ENCODE measurements at places on chromosomes 7 and 10.

DNA sequence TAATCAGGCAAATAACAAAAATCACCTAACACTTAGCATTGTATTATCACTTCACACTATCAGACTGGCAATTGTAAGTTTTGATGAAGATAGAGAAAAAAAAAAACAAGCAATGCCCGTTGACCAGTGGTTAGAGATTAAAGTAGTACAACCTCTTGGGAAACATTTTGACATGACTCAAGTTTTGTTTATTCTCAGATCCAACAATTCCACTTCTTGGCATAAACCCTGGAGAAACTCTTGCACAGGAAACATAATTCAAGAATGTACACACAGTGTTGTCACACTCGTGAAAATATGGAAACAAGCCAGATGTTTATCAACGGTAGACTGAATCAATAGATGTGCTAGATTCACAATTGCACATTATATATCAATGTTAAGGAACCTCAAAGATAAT is 37.2 kb downstream of the FRMD4A start:
- DNase-seq, result no peak

DNA sequence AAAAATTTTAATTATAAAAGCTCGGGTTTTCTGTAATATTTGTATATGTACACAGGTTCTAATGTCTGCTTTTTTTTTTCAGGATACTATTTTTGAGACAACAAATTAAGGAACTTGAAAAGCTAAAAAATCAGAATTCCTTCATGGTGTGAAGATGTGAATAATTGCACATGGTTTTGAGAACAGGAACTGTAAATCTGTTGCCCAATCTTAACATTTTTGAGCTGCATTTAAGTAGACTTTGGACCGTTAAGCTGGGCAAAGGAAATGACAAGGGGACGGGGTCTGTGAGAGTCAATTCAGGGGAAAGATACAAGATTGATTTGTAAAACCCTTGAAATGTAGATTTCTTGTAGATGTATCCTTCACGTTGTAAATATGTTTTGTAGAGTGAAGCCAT is 57.9 kb upstream of the BAMBI start:
- DNase-seq, result no peak

DNA sequence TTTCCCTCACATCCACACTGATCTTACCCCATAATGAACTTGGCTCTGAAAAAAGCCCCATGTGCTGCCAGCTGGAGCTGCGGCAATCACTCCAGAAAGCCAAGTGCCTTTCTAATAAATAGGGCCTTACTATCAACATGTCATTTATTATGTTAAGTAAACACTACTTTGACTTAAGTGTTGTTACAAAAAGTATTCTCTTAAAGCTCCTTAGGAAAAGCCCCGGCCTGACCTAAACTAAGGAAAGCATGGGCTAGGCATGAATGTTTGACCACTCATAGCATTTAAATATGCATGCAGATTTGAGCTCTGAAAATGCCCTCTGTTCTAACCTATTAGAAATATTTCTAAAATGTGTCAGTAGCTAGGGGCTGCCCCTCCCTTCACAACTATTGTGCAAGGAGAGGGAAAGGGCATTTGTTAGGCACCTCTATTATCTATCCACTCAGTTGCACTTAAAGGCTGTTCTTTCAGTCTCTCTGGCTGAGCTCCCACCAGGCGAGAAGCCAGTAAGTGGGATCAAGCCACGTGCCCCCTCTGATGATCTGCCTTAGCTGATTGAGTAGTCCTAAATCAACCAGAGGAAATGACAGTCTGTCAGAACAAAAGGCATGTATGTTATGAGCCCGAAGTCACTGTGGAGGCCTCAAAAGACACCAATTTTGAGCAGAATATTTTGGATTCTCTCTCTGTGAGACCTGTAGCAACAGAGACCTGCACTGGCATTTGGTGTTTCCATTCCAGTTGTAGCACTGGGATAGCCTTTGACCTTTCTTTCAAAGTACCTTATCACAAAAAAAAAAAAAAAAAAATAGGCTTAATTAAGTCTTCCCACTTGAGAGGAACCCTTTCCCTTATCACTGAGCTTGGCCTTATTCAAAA is 77.1 kb downstream of the ITGB8 start:
- no peak for DNase-seq

GRCh38 chr7:1085910-1086421 is 1.9 kb upstream of the GPER1 start:
- no peak for DNase-seq

DNA sequence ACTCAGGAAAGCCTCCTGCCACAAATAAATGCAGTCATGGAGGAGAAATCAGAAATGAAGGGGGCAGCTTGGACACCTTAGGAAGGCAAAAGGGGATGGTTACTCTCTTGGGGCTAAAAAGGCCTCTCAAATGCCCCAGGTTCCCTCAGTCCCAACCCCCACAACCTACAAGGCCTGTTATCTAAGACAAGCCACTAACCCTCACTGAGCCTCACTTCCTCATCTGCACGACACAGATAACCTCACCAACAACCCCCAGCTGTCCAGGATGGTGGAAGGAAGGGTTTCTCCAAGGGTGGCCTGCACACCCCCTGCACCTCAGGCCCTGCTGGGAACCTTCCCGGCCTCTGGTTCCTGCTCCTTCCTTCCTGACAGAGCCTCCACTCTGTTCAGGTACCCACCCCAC is 29.2 kb downstream of the SORBS1 start:
- DNase-seq, result no peak

DNA sequence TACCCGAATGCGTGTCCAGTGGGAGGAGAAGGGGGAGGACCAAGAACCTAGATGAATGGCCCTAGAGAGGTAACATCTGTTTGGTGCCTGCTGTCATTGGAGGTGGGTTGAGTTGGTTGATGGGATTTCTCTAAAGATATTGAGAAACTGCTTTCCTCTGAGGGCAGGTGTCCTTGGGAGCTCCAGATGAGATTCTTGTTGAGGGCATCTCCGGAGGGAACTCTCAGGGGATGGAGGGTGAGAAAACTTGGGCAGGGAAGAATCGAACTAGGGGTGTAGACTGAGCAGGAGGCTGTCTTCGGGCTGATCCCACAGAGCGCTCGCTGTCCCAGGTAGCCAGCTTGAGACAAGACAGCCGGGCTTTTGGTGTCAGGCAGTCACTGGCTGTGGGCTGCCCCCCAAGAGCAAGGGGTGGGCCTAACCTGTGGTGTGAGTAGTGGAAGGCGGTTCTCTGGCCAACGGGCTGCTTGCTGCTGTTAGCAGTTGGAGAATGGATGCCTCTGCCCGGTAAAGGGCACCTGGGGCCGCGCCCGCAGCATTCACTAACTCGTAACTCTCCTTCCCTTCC is 3.7 kb downstream of the IRF5 start:
- DNase-seq, result no peak

GRCh38 chr10:43128958-43129706 is 9.1 kb upstream of the CSGALNACT2 start:
- DNase-seq, result peak; percentile 27

DNA sequence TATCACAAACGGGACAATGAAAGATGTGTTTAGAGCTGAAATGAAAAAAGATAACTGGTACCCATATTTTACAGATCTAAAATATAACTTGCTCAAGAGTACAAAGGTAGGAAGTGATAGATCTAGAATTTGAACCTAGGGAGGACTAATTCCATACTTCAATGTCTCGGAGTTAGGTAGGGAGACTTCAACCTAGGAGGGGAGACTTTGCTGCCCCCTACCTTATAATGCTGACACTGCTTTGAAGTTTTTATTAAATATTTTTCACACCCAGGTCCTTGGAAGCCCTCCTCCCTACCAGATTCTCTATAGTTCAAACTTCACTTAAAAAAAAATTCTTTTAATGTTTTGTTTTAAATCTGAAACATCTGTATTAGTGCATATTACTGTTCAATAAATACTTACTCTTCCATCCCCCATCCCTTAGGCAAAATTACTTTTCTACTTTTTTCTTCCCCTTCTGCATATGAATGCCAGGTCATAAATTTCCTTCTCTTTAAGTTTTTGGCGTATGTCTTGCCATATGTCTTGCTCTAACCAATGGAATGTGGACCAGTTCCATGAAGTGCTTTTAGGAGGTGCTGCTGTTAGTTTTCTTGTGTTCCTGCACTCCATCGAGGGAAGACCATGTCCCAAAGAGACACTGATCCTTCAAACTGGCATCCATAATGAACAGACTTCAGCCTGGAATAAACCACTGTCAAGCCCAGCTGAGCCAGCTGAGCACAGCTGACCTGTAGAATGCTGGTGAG is 57.8 kb downstream of the MICU1 start:
- DNase-seq, result no peak

DNA sequence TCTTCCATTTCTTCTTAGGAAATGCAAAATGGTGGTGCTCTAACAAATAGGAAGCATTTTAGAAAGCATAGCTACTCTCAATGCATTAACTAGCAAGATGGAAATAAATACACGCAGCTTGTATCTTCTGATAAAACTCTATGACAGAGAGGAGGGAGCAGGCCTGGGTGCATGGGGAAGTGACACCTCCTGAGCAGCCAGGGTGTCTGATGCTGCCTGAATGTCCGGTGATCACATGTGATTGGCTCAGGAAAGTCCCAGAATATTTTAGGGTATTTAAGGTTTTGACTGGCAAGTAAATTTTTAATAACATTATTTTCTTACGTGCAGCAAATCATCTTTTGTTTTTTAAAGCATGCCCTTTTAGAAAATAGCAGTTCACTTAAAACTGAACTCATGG is 261.0 kb upstream of the KLF6 start:
- no peak for DNase-seq

DNA sequence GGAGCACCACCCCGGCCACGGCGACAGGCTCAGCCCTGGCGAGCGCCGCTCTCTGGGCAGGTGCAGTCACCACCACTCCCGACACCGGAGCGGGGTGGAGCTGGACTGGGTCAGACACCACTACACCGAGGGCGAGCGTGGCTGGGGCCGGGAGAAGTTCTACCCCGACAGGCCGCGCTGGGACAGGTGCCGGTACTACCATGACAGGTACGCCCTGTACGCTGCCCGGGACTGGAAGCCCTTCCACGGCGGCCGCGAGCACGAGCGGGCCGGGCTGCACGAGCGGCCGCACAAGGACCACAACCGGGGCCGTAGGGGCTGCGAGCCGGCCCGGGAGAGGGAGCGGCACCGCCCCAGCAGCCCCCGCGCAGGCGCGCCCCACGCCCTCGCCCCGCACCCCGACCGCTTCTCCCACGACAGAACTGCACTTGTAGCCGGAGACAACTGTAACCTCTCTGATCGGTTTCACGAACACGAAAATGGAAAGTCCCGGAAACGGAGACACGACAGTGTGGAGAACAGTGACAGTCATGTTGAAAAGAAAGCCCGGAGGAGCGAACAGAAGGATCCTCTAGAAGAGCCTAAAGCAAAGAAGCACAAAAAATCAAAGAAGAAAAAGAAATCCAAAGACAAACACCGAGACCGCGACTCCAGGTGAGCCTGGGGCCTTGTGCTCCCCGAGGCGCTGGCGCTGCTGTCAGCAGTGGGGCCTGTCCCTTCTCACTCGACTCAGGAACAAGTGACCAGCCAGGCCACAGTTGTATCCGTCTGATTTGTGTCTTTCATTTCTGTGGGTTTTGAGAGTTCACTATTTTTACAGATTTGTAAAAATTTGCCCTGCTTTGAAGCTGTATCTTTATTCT is 117.7 kb downstream of the CYTH3 start:
- no peak for DNase-seq

- no peak for DNase-seq
Measured at GRCh38 chr10:102404361-102405107, 9.0 kb downstream of the NFKB2 start.

- DNase-seq, result no peak
Measured at GRCh38 chr10:29411666-29412315, 122.9 kb downstream of the LYZL1 start.

DNA sequence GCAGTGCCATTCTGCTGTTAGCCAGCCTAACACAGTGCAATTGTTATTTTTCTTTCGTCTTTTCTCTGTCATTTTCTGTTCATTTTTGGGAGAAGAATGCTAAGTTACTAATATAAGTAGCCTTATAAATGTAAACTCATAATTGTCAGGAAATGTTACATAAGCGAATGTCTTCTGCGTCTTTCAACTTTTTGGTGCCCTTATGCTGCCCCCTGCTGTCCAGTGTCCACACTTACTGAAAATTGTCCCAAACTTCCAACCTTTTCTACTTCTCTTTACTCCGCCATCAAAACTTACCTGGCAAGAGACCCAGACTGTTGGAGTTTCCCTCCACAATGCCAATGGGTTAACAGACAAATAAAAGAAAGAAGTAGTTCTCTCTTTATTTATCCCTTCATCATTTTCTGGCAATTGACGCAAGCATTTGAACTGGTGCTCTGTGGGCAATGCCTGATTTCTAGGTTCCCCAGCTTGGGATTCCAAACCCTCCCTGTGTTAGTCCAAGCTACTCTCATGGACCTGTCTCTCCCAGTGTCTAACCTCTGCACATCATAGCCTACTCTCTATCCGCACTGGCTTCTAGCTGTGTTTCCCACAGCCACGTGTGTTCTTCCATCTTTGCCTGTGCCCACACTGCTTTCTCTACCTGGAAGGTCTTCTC is 21.0 kb upstream of the EPC1 start:
- DNase-seq, result peak; percentile 88

GRCh38 chr7:77184990-77185389 is 14.6 kb downstream of the FGL2 start:
- DNase-seq, result no peak

DNA sequence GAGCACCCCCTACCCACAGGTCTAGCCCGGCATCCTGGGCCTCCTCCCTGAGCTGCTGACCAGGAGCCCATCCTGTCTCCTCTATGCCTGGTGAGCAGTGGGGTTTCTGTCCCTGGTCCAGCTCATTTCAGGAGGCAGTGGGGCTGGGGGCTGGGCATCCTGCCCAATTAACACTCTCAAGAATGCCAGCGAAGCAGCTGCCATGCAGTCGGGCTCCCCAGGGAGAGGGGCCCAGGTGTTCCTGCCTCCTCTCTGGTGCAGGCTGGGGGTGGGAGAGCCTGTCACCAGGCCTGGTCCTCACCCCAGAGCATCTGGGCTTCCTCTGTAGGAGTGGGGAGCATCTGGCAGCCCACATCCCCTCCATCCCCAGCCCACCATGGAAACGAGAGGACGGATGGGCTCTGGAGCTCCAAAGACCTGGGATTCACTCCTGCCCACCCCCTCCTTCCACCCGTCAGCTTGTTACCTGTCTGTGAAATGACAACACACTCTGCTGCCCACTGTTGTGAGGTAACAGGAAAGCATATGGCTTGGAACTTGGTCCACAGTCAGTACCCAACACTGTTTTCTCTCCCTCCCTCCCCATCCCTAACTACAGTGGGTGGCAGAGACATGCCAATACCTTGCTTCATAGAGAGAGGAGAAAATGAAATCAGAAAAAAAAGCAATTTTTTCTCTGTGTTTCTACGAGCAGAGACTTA is 69.1 kb downstream of the SLIT1 start:
- DNase-seq, result no peak

All from CD4-positive, alpha-beta T cell treated with Interleukin-6 for 4 hours (primary cell).